Occipital lobe (tissue), 3 donors: ENCODE measurements at places on chromosomes 5 and 9.

- no peak for DNase-seq
Observed at GRCh38 chr5:17912794-17913193, 278.5 kb downstream of the TAF11L14 start.

DNA sequence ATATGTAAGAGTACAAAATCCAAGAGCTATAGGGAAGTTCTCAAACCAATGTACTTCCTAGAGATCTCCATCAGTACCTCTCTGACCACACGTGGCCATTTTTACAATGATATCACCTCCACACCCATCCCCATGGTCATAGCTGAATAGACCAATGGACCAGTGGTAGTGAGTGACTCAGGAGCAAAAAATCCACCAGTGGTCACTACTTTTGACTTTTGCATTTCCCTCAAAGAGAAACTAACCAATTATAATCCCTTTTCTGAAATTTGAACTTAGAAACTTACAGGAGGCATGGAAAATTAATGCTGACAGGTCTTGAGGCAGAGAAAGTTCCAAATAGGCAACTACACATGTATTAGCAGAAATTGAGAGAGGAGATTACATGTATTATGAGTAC lies 238.4 kb downstream of the TRPM3 start:
- DNase-seq, result no peak

DNA sequence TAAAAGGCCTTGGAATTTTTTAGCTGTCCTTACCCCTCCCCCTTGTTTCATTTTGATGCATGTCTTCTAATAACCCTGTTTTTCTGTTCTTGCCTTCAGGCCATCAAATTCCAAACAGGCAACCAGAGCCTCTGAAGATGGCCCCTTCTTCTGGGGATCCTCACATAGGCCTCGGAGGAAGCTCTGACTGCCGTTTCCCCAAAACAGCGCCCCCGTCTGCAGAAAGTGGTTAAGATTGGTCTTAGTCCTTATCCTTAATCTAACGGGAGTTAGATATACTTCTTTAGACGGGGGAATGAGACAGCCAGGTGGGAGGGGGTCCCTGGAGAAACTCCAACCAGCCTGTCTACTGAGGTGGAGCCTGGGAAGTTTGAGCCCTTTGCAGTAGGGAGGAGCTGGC lies 226.3 kb upstream of the ZNF608 start:
- DNase-seq, result no peak

DNA sequence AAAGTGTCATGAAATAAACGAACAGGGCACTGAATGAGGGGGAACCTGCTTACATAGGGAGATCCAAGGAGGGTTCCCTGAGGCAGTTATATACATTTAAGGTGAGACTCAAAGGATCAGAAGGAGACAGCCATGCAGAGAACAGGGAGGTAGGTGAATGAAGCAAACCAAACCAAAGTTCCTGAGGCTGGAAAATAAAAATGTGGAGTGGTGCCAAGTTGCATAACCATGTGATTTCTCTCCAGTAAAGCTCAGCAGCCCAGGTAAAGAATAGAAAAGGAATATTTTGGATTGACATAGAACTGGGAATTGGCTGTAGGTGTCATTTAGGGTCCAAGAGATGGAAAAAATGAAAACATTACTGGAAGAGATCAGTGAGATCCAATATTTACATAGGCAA lies 110.7 kb downstream of the CAAP1 start:
- no peak for DNase-seq

GRCh38 chr5:139178935-139179334 lies 19.2 kb downstream of the SIL1 start:
- no peak for DNase-seq

DNA sequence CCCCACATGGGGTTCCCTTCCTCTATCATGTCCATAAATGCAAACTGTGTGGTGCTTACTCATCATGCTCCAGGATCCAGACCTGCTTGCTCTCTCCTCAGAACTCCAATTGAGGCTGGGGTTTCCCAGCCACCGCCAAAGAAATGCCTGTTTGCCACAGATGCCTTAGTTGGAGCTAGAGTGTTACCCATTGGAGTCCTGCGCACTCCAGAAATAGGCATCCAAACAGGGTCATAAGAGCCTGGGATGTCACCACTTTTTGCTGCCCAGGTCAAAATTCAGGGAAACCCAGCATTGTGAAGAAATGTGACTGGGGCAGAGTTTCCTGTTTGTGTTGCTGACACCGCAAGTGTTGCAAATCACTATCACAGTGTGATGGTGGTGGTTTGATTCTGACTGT lies 60.7 kb upstream of the SPDL1 start:
- no peak for DNase-seq

DNA sequence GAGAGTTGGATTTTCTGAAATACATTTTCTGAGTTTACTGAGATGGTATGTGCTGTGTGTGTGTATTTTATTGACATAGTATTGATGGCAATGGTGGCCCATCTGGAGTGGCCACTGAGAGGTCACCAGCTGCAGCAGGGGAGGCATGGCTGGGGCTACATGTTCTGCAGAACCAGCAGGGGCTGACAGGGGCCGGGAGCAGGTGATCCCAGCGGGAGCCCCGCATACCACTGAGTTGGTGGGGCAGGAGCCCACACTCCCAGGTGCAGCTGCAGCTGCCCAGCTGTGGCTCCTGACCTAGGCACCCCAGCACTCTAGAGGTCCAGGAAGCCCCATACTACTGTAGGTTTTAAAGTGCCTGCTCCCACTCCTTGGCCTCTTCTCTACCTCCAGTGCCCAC lies 1044.2 kb upstream of the CDH9 start:
- no peak for DNase-seq

DNA sequence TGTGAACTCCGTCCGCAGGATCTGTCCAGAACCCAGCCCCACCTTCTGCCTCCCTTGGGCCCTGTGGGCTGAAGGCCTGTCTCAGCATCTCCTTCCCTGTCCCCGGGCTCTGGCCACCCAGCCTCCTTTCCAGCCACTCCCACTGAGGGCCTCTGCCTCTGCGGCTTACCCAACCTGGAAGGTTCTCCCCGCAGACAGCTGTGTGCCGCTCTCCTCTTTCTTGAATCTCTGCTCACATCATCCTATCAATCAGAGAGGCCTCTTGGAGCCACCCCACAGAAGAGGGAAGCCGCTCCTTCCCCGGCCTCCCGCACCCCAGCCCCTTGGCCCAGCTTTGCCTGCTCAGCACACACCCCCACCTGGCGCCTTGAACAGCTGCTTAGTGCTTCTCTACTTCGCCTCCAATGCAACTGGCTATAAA lies 81.5 kb upstream of the UNC5A start:
- no peak for DNase-seq

DNA sequence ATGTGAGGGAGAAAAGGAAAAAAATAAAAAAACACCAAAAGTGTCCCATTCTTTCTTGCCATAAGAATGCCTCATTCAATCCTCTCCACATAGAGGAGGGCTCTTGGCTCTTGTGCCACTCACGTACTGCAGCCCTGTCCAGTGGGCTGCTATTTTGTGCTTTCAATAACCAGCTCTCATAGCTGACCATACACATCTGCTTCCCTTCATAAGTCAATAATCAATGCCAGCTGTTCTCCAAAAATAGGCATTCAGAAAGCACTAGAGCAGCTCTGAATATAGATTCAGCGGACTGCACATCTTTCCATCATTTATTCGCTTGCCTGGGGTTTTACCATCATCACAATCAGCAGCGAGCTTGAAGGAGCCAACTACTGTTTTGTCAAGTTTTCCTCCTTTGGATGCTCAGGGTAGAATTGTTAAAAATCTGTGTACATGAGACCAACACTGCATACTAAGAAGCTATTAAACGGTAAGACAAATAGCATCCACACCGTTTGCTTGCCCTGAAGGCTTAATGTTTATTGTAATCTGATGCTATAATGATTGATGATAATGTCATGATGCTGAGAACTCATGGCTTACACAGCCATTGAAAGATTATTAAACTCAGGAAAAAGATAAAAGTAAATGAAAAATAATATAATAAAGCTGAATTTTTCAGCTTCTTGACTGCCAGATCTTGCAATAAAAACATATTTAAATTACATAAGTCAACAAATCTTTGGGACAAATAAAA lies 80.0 kb downstream of the OXCT1 start:
- DNase-seq, result no peak

GRCh38 chr5:144369006-144369405 lies 198.3 kb downstream of the KCTD16 start:
- DNase-seq, result no peak

- DNase-seq, result no peak
Observed at GRCh38 chr5:62152394-62153087, 153.5 kb upstream of the KIF2A start.

DNA sequence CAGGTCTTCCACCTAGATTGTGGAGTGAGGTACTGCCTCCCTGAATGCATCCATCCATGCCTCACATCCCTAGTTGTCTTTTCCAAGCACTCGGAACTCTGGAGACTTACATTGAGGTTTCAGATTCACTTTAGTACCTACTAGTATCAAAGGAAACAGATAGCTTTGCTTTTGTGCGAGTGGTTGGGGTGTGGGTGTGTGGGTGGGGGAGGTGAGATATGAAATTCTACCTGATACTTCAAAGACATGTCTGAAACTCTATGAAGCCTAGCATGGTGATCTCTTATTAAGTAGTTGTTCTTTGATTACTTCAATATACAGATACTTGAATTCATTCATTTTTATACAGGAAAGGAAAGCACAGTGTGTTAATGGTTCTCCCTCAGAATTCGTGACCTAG lies 64.4 kb downstream of the MCCC2 start:
- DNase-seq, result no peak

DNA sequence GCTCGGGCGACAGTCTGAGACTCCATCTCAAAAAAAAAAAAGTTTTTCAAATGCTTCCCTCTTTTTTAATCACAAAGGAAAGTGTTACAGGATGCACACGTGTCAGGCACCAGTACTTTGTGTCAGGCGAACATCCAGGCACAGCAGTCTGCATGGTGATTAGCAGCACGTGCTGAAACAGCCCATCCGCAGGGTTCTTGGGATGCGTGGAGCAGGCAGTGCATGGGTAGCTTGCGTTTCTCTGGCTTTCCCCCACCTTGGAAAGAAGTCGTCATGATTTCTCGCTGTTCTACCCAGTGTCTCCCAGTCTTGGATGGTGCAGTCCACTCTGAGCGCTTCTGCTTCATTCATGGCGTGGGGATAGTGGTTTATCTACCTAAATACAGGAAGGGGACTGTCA lies 35.4 kb downstream of the GPR107 start:
- no peak for DNase-seq

DNA sequence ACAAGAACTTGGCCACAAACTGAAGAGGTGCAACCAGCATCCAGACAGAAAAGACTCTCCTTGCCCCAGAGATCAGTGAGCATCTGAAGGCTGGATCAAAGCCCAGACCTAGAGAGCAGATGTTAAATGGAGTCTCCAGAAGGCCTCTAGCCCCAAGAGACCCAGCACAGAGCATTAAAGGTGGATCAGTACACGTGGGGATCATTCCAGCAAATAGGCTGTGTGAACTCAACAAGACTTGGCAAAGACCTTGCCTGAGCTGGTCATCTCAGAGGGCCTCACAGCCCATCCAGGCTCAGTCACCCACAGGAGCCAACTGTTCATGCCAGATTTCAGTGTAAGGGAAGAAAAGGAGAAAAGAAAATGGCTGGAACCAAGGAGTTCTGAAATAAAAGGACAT lies 214.0 kb downstream of the ENC1 start:
- no peak for DNase-seq

- DNase-seq, result no peak
Observed at GRCh38 chr5:6570530-6570929, 62.3 kb downstream of the NSUN2 start.

- no peak for DNase-seq
Observed at GRCh38 chr5:172828911-172829431, 5.1 kb upstream of the ERGIC1 start.

GRCh38 chr9:136361047-136361753 lies 2.3 kb downstream of the DNLZ start:
- DNase-seq, result no peak

DNA sequence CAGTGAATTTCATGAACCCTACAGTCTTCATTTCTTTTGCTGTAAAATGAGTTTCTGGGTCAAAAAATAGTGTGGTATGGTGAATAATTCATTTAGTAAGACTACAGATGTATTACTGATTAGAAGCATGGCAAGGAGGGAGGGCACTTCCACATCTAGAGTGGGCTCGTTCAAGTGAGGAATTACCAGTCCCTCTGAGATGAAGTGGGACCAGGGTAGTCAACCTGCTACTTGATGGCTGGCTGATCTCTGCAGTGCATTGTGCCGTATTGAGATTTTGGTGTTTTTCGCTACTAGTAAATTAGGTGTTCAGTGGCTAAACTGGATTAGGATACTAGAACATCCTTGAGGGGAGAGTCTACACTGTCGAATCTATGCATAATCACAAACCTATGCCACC lies 10.8 kb downstream of the CDC37L1 start:
- DNase-seq, result no peak

GRCh38 chr5:172049226-172049796 lies 42.9 kb upstream of the FBXW11 start:
- DNase-seq, result peak; percentile 26

- no peak for DNase-seq
Observed at GRCh38 chr5:78541086-78541654, 107.4 kb downstream of the LHFPL2 start.

DNA sequence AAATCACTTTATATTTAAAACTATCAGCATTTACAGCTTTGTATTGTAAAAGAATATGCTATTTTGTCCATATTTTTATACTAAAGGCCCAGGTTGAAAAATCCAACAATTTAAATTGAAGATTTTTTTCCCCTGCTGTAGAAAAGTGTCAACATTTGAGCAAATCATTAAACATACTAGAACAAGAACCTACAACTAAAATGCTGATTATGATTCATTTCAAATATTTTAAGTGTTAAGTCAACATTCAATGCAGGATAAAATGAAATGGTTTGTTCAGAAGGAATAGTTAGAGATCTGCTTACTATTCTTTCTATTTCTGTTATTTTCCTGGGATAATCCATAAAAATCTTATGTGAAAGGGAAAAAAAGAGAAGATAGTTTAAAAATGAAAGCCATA lies 866.5 kb upstream of the DMAC1 start:
- no peak for DNase-seq

DNA sequence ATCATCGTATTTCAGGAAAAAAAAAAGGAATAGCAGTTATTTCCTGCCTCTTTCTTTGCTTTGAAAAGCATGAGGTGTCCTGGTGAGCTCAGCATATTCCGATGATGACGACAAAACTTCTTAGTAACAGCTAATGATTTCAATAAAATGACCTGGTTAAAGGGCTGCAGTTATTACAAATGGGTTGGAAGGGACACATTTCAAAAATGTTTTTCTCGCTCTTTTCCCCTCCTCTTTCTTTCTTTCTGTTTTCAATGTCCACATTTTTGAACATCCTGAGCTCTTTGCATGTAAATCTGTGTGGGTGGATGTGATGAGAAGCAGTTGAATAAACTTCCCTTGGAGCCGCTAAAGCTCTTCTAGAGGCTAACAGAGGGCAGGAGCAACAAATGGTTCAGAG lies 186.8 kb upstream of the SLC27A6 start:
- DNase-seq, result no peak

GRCh38 chr5:53649352-53649751 lies 88.9 kb downstream of the NDUFS4 start:
- DNase-seq, result no peak

- no peak for DNase-seq
Observed at GRCh38 chr9:109787735-109788134, 7.7 kb downstream of the PALM2AKAP2 start.

DNA sequence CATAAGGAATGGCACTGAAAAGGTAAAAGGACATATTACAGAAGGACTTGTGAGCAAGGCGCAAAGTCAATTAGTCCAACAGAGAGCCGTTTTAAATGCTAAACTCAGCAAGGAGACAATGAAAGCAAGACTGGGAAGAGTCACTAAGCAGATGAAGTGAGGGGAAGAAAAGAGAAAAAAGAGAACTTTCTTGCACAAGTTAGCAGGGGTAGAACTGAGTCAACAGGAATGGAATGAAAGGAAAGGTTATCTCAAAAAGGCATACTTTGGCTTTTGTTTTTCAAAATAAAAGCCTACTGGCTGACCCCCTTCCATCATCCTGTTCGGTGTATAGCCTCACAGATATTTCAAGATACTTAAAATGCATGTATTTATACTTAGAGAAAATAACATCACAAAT lies 75.0 kb downstream of the NR6A1 start:
- no peak for DNase-seq
